ENCODE measurements at places on chromosomes 4 and X.

- no peak for DNase-seq
These were observed 245.8 kb upstream of the GK2 start for GRCh38 chr4:79653871-79654270.

DNA sequence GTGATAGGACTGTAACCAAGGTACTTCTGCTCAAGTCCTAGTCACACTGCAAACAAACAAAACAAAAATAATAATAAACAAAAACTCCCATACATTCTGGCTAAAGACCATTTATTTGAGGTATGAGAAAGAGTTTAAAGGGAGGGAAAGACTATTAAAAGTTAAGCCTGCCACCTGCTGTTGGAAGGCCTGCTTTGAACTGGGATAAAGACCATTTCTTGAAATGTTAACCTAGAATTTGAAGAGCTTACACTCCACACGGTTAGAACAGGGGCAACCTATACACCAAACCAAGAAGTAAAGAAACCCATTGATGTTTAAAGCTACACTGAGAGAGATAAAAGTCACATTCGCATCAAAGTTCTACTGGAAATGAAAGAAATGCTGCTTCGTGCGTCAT lies 548.7 kb upstream of the DIPK2B start:
- no peak for DNase-seq

DNA sequence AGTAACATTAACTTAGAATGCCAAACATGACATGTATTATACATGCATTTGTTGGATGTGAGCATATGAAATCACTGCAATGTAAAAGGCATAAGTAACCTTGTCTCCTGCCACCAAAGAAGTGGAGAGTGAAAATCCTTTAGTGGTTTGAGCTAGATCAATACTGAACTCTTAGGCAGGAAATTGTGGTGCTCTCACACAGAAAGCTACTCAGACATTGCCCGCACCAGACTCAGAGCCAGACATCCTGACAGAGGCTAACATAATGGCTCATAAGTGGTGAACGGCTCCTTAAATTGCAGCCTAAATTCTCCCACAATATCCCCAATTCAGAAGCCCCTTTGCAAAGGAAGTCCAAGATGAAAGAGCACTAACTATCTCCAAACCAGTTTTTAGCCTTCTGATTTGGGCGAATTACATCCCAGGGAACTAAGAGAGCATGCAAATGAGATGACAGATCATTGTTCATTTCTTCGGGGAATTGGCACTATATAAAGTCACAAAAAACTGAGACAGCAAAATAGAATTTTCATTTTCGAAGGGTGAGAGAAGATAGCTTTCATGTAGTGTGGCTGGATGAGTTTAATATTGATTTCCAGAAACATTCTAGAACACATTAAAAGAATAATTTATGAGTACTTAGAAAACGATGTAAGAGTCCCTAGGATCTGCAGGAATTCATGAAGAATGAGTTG lies 233.6 kb upstream of the RPS6KA3 start:
- DNase-seq = no peak

DNA sequence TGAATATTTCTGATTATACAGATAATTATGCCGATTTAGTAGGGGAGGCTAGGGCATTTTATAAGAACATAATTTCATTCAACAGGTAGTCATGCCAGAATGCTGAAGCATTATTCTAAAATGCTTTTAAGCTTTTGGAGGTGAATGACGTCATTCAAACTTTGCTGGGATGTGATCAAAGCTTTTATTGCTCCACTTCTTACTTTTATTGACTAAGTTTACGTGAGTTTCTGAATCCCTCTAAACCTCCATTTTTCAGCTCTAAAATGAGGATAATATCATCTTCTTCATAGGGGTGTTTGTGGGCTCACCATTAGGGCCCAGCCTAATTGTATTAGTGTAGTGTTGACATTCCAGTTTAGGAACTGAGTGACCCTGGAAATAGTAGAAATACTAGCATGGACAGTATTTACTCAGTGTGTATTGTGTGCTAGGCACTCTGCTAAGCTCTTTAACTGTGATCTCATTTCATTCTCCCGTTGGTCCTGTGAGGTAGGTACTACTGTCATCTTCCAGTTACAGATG lies 3.0 kb downstream of the WWC2 start:
- no peak for DNase-seq

- DNase-seq = no peak
These were observed 145.8 kb upstream of the ATP6AP2 start for GRCh38 chrX:40434947-40435346.

DNA sequence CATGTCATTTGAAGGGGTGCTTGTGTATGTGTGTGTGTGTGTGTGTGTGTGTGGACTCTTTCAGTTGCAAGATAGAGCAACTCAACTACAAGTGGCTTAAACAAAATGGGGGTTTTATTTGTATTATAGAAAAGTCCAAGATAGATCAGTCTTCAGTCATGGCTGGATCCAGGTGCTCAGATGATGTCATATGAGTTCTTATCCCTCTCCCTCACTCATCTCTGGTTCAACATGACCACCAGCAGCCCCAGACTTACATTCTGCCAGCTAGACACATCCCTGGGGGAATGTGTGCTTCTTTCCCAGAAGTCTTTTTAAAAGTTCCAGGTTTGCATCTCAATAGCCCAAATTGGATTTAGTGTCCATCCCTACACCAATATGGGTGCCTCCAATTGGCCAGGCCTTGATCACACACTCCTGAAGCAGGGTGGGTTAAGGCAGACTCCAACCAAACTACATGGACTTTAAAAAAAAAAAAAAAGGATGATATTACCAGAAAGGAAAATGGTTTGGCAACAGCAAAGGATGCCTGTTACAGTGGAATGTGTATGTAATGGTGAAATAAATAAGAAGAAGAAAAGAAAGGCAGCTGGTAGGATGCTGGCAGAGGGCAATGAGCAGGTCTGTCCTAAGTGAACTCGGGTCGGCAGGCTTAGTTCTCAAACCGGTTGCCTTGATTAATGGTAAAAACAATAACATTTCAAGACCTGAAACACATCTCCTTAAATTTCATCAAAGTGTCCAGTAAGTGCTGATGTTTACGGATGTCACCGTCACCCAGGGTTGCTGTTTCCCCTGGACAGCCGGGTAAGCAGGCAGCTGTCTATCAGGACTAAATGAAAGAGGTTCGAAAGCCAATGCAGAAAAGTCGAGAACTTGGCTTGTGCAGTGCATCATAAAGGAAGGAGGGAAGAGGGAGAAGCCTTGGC lies 107.7 kb downstream of the SMIM20 start:
- DNase-seq = no peak

- no peak for DNase-seq
These were observed 870.9 kb upstream of the FRG1 start for GRCh38 chr4:189069772-189070171.

DNA sequence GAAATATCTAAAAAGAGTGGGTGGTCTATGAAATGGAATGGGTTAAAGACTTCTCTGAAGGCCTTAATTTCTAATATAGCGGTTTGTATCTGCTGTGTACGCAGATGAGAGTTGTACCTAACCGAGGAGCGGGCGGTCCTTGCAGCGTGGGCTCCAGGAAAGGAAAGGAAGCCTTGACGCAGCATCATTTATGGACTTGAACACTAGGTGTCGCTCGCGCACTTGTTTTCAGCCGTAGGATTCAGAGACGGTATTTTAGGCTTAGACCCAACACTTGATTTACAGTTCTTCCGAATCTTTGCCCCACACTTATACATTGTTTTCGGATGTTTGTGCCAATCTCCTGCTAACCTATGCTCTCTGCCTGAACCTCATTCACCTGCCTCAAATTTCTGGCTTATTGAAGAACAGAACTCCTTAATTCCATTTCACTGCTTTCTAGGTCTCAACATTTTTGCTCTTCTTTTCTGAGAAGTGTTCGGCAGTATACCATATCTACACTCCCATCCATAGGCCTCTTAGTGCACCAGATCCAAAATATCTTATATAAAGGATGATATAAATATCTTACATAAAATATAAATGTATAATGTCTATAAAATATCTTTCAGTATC lies 48.9 kb upstream of the AADAT start:
- DNase-seq = peak; percentile 48

GRCh38 chrX:46247456-46247855 lies 297.8 kb downstream of the ZNF674 start:
- no peak for DNase-seq

GRCh38 chrX:107675823-107676555 lies 47.7 kb downstream of the PRPS1 start:
- no peak for DNase-seq

DNA sequence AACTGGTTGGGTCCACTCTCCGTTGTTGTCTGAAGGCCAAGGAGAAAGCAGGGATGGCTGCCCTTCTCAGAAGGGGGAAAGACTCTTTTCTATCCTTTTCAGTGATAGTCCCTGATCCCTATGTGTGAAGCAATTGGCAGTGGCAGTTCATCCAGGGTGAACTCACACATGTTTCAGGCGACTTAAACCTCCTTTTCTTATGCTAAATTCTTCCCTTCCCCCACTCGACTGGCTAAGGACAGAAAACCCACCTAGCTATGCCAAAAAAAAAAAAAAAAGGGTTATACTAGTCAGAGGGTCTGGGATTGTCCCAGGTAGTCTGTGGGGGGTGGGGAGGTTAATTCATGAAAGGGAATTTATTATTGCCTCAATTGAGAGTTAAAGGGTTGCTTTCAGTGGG lies 12.2 kb upstream of the ZNF280C start:
- no peak for DNase-seq

- no peak for DNase-seq
These were observed 42.5 kb upstream of the MAP9 start for GRCh38 chr4:155419266-155419665.

DNA sequence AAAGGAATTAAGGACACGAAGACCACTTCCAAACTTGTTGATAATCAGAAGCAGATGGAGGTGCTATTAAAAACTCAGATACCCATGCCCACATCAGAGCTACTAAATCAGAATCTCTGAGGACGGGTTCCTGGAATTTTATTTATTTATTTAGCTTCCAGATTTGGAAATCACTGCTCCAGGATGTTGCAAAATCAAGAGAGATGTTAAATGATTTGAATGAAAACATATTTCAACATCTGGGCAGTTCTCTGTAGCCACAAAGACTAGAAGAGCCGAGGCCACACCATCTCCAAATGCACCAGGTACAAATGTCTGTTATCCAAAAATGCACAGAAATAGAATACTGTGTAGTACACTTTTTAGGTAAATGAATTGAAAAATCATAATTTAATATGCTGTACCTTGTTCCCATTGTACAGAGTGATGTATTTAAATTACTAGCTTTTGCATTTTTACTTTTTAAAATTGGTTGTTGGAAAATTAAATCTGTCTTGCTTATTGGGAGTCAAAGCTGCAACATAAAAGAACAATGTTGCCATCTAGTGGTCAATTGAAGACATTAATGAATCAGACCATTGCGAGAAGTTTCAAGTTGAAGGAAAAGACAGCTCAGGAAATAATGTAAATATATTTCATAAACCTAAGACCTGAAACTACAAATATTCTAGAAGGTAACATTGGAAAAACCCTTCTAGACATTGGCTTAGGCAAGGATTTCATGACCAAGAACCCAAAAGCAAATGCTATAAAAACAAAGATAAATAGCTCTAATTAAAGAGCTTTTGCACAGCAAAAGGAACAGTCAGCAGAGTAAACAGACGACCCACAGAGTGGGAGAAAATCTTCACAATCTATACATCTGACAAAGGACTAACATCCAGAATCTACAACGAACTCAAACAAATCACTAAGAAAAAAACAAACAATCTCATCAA lies 151.3 kb upstream of the TTC29 start:
- no peak for DNase-seq

DNA sequence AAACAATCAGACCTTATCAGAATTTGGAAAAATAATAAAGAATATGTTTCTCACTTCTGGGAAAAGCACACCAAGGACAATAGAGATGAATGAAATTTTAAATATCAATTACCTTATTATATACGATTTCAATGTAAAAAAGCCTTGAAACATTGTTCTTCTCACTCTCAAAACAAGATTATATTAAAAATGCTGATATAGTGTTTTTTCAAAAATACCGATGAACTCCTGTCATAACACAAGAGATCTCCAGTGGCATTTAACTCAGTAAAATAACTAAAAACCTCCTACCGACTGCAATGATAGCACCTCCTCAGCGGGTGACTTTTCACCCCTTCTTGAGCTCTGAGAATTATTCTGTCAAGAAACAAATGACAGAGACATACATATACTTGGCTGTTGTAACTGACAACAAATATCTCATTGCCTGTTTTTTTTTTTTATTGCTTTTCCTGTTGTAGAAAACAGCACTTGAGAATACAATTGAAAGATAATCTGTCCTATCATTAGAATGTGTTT lies 1237.3 kb downstream of the C4orf33 start:
- no peak for DNase-seq

GRCh38 chr4:108849611-108850168 lies 86.8 kb upstream of the ETNPPL start:
- DNase-seq = peak; percentile 7

- DNase-seq = peak; percentile 17
These were observed 203.5 kb downstream of the PRDM5 start for GRCh38 chr4:120718979-120719566.

- DNase-seq = no peak
These were observed 5.9 kb downstream of the NKX1-1 start for GRCh38 chr4:1400191-1400805.

DNA sequence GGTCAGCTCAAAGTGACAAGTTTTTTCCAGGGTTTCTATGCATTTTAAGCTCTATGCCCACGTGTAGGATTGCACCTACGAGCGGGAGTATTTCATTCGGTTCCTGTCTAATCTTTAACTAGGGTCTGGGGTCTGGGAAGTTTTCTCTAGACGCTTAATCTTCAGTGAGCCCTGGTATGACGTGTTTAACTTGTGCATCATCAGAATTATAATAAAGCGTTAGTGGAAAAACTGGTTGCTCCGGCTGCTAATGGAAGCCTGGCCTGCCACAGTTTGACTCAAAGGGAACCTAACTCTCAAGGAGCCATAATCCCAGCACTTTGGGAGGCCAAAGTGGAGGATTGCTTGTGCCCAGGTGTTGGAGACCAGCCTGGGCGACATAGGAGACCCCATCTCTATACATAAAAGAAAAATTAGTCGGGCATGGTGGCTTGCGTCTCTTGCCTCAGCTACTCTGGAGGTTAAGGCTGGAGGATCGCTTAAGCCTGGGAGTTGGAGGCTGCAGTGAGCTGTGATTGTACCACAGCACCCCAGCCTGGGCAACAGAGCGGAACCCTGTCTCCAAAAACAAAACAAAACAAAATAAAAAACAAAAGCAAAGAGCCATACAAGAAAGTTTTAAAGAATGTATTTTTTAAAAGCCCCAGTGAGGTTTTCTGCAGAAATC lies 30.2 kb downstream of the ARSD start:
- no peak for DNase-seq
